ENCODE measurements at places on chromosomes 1 and 21. TPM values are rescaled to one million over a fixed set of nuclear protein-coding genes. Genes with fewer than 3 reads are reported as not detected.

Gene TSPAN1
- total RNA-seq: 0.28 TPM

Gene PCBP3
- 0.66 TPM for total RNA-seq

- DNase-seq: no peak
Measured at GRCh38 chr1:231985296-231986023, 358.9 kb downstream of the DISC1 start.

Gene DENND2D
- 203 TPM for total RNA-seq

DNA sequence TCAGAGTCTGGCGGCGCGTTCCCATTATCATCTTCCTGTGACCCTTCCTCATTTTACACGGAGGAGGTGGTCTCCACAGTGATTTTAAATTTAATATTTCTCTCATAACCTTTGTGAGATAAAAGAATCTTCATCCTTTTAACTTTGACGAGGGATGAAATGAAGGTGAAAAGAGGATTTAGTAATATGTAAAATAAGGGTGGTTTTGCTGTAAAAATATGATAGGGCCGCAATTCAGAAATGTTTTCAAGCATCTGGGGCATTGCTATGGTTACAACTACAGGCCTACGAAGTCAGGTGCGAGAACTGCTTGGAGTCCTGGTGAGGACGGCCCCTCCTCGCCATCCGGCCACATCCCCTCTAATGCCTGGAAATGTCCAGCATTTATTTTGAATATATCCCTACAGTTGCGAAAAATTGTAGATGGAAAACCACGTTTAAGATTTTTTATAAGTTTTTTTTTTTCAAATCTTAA is 422 bp upstream of the RSBN1 start:
- no peak for DNase-seq

Gene PPIH
- total RNA-seq: 133 TPM
